ENCODE measurements at places on chromosomes 12 and 14.
A peak's percentile ranks its signal among the peaks of the same experiment; 100 is the strongest.

DNA sequence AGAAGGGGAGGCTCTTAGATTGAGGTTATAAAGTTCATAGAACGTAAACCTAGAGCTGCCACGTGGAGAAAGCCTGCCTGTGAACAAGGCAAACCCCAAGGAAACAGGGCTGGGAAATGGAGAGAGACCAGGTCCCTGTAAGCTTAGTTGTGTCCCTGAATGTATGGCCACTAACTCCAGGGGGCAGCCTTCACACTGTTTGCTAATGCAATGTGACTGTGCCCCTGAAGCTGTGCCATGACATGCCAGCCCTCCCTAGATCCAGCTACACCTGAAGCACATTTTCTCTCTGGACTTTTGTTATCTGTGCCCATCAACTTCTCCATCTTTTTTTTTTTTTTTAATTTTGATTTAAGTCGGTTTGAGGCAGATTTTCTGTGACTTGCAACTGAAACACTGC lies 60.6 kb upstream of the TMCC3 start:
- DNase-seq = peak; percentile 56

DNA sequence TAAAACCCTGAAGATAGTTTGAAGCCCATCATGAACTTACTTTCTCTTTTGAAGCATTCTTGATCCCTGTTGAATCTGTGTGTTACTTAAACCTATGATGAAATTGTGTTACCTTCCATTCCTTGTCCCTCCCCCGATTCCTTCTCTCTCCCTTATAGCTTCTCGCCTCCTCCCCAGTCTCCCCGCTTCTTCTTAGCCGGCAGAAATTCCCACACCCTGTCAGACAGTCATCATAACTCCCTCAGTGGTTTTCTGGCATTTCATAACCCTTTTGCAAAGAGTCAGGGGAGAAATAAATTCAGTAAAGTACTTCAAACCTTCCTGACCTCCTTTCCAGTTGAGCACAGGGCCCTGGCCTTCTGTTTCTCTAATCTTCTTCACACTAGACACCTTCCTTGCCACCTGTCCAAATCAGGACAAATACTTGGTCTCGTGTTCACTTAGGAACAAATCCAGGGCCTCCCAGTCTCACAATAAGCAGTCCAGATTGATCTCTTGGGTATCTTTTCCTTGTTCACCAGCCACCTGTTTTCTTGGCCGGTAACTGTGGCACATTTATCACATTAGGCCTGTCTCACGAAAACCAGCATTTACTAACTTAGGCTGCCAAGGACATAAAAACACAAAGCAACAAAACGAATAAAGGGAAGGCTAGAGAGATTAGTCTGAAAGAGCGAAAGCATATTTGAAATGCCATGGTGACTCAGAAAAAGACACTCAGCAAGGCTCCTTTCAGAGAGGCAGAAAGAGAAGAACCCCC lies 355.9 kb downstream of the TMTC2 start:
- no peak for DNase-seq

DNA sequence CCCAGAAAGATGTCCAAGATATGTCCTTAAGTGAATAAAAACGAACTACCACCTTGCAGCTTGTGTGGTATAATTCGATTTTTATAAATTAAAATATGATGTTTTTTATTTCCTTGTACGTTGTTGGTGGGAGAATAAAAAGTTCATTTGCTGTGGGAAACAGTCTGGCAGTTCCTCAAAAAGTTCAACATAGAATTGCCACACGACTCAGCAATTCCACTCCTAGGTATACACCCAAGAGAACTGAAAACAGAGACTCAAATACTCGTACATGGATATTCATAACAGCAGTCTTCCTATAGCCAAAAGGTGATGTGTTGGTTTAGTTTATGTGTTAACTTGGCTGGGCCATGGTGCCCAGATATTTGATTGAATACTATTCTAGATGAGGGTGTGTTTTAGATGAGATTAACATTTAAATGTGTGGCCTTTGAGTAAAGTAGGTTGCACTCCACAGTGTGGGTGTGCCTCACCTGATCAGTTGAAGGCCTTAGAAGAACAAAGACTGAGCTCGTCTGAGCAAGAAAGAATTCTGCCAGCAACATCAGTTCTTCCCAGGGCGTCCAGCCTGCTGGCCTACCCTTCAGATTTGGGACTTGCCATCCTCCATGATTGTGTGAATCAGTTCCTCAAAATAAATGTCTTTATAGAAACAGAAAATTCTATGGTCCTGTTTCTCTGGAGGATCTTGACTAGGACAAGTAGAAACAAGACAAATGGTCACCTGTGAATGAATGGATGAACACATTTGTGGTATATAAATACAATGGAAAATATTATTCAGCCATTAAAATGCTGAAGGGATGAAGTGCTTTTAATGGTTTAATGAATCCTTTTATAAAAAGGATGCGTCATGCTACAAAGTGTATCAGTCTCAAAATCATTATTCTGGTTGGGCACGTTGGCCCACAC lies 5.1 kb upstream of the DENR start:
- DNase-seq = no peak

DNA sequence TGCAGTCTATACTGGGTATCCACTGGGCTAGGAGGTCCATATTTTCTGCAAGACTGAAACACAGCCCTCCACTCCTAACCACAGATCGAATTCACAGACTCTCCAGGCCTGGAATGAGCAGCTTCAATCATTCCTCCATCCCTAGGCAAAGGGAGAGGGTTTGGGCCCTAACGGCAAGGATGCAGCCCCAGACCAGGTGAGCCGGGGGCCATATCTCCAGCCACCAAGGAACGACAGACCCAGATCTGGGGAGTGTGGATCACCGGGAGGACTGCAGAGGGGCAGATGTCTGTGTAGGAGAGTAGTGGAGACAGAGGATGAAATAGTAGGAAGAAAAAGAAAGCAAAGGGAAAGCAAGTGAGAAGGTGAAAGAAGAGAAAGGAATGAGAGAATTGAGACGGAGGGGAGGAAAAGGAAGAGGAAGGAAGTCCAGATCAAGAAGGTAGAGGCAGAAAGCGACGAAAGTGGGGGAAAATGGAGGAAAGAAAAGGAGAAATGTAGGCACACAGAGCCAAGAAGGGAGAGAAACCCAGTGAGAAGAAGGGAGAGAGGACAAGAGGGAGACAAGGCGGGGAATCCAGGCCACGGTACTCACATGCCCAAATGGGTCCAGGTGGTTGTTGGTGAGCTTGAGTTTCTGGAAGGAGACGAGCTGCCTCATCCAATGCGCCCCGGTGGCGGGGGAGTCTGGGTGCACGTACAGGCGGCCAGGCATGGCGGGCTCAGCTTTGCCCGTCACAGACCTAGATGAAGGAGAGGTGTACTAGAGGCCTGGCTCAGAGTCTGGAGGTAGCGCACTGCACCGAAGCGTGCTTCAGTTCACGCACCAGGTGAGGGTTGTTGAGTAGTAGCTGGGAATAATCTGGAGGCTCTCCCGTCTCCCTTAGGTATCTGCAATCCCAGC lies 7.7 kb downstream of the TBX5 start:
- DNase-seq = no peak

DNA sequence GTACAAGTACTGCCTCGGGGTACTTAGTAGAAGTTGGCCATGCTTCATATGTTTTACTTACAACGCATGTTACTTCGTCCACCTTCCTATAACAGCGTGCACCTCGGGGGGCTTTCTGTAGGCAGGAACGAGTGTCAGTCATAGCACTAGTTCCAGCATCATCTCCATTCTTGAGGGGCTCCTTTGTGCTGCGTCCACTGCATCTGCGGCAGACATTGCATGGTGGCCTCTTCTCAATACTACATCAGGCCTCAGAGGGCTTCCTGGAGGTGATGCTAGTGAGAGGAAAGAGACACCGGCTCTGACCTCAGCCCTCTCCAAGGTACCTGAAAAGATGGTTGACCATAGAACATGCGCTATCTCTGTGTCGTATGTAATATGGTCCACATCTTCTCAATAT lies 121.2 kb upstream of the RTL1 start:
- DNase-seq = no peak

GRCh38 chr12:26830783-26831551 lies 2.0 kb downstream of the ITPR2 start:
- DNase-seq = no peak

GRCh38 chr14:34270361-34270760 lies 191.7 kb downstream of the SPTSSA start:
- no peak for DNase-seq

DNA sequence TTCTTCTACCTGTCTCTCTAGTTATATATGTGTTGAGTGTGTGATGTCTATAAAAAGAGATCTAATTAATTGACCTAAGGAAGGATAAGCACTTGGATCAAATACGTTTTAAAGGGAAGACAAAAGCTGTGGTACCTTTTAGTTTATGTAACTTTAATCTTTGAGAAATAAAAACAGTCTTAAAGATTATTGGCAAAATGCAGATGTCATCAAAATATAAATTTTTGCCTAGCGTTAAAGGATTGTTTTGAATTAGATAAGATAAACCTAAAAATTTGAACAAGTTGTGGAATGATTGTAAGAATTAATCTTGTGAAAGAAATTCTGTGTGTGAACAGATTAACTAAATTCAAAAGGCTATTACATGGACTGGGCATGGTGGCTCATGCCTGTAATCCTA lies 42.9 kb downstream of the C12orf56 start:
- DNase-seq = no peak

DNA sequence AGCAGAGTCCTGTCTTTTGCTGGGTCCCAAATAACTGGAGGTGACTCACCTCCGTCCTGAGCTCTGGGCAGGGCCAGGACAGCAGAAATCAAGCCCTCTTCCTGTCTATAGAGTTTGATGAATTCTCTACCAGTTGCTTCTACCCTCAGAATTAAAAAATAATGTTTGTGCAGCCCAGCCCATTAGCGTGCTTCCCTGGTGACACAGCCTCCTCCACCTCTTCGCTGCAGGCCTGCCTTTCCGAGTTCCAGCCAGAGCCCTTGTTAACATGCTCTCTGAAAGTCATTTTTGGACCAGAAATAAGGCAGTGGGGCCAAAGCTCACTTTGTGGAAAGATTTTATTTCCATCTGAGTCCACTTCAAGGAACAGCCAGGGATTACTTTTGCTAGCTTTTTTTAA lies 94.0 kb downstream of the TBX5 start:
- no peak for DNase-seq

DNA sequence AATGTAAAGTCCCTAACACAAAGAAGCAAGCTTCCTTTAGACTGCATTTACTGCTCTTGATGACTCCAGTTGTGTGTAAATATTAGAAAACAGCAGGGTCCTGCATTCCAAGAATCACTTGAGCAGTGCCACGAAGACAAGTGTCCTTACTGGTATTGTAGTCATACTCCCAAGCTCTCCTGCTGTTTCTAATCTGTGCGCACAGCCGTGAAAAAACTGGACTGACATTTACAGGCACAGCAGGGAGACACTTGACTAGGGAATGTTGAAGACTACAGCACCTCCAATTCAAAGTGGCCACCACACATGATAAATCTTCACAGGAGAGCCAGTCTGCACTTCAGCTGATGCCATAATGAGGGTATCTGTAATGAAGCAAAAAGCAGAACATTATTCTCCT lies 91.4 kb downstream of the VRK1 start:
- peak; percentile 36 for DNase-seq

DNA sequence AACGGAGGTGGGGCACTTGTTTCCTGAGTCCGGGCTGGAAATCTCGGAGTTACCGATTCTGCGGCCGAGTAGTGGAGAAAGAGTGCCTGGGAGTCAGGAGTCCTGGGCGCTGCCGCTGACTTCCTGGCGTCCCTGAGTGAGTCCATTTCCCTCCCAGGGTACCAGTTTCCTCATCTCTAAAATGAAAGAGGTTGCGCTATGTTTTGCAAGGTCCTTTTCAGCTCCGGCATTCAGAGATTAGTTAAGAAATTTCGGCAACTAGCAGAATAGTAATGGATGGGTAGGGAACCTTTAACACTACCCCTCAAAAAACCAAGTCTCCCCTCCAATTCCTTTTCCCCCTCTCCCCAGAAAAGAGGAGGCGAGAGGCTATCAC lies 724 bp downstream of the BLOC1S1 start:
- no peak for DNase-seq

DNA sequence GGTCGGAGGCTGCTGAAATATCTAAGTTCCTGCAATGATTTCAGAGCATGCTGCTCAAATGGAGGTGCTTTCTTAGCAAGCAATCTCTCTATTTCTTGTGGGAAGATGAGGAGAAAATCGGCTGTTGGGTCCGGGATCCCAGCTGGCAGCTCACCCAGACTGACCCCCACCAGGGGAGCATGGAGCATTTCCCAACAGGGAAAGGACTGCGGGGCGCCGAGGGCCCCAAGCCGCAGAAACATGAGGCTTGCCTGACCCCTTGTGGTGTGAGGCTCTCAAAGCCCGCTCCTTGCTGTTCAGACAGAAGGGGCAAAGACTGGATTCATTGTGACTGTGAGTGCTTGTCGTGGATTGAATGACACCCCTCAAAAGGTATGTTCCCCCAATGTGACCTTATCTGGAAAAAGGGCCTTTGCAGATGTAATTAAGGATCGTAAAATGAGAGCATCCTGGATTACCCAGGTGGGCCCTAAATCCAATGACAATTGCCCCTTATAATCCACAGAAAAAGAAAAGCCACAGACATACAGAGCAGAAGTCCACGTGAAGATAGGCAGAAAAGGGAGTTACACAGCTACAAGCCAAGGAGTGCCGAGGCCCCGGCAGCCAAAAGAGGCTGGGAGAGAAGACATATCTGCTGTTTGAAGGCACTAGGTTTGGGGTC lies 116.3 kb upstream of the VASH1 start:
- DNase-seq = peak; percentile 81

- no peak for DNase-seq
Observed at GRCh38 chr12:46387670-46388069, 15.1 kb upstream of the SLC38A2 start.

DNA sequence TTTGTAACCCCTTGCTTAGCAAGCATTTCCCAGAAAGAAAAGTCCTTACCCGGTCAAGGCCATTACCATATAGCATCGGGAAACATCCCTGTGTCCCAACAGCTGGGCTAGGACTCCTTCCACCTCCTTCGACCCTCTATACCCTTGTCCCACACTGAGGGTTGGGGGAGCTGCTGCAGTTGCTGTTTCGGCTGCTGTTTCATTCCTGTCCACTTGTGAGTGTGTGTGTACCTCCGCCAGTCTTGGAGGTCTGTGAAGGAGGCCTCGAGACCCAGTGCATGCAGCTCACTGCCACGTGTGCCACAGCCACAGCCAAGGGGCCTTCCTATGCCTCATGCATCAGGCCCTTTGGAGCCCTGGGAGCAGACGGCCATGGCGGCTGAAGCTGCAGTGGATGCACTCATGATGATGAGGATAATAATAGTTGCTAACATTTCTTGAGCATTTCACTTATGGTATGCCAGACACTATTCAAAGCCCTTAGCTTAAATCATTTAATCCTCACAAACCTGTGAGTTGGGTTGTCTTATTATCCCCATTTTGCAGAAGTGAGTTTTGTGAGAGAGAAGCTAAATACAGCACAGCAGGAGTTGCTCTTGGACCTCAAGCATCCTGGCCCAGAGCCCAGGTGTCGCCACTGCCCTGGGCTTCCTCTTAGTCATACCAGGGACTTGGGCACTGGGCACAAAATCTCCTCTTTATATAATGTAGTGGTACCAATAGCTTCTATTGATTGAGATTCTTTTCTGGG lies 156.5 kb downstream of the PRKCH start:
- DNase-seq = no peak

DNA sequence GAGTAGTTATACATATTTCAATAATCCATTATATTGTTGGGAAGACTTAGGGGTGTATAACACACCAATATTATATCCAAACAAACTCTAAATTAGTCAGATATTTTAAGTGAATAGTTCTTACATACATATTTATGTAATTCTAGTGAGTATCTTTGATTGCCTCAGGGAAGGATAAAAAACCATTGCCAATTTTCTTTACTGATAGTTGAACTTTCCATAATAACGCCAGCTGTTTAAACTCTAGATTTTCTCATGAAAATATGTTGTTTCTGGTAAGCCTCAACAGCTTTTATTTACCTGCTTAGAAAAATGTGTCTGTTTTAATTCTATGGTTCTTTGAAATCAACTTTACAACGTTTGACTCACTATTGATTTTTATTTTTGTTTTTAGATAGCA lies 959.6 kb upstream of the NOVA1 start:
- DNase-seq = no peak
